ENCODE measurements at places on chromosomes 16 and 17. TPM values are rescaled to one million over a fixed set of nuclear protein-coding genes. Genes with fewer than 3 reads are reported as not detected.
A peak's percentile ranks its signal among the peaks of the same experiment; 100 is the strongest.

DNA sequence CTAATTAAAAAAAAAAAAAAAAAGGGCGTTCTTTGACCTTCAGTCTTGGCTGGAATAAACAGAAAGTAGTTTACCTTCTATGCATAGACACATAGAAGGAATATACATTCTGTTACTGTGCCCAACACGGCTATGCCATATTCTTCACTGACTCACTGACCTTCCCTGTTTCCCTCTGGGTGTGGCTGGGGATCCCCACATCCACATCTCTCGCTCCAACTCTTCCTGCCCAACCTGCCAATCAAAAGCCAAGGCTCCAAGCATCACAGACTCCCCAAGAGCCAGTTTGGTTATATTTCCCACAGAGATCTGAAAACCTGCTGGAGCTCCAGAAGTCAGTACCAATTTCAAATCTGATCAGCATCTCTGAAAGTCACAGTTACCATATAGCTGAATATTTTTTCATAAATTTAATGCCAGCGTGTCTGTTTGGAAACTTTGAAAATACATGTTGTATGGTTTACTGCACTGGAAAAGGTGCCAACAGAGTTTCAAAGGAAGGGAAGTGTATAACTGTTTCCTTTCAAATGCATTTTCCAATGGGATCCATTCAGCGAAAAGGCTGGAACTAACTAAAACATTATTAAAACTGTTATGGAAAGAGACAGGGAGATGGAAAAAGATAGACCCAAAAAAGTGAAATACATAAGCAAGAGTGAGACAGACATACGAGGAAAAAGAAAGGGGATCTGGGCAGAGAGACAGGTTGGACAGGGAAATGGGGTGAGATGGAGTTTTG is 91.8 kb downstream of the SMG6 start:
- DNase-seq, result no peak

DNA sequence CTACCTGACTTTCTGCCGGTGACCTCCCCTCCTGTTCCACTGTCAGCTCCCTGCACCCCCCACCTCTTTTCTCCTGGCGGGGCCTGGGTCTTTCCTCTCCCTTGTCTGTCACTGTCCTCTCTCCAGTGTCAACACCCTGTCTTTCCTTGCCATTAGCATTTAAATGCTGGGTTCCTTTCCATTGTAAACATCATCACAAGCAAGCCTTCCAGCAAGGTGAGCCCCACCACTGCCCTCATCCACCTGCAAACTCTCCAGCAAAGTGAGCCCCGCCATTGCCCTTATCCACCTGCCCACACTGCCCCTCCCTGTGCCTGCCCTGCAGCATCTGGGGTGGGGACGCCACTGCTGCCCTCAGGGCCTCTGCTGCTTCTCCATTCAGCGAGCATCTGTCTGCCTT is 195.0 kb downstream of the ENGASE start:
- peak; percentile 57 for DNase-seq

- peak; percentile 68 for DNase-seq
Measured at GRCh38 chr17:43832976-43833829, at the start of gene MPP3. TSS of gene MPP3 (minus strand) at chr17:43833146. CDS start at chr17:43831906, 1,240 bp downstream.

CIAO2B gene
- 83.0 TPM for total RNA-seq

GRCh38 chr17:58161566-58161965 is 5.2 kb upstream of the OR4D2 start:
- DNase-seq, result no peak

GRCh38 chr17:17183744-17184143 is 22.4 kb downstream of the PLD6 start:
- DNase-seq, result no peak

NUDT21 gene
- 276 TPM for total RNA-seq

GRCh38 chr16:27431773-27432532 is 30.0 kb downstream of the IL21R start:
- DNase-seq, result peak; percentile 15

PPP1R27 gene
- total RNA-seq, result 0.15 TPM

PKD1 gene
- 88.0 TPM for total RNA-seq

GNGT2 gene
- total RNA-seq, result 0.42 TPM

DNA sequence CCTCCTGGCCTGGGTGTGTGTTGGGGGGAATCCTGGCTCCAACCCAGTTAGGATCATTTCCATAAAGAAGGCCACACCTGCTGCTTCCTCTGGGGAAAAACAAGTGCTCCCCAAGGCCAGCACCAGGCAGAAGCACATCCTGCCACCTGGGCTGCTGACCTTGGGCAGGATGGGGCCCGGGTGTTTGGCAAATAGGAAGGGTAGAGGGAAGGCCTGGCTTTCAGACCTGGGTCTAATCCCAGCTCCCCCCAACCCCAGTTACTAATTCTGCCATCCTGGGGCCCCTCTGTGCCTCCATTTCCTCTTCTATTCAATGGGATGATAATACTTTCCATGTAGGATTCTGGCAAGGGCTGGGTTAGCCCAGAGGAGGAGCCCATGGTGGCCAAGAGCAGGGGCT is 3.0 kb upstream of the NLRC5 start:
- no peak for DNase-seq

ABCA5 gene
- total RNA-seq, result 4.0 TPM

- DNase-seq, result no peak
Measured at GRCh38 chr17:16384557-16384956, 3.7 kb downstream of the UBB start.

EEF2K gene
- 19.6 TPM for total RNA-seq

DNA sequence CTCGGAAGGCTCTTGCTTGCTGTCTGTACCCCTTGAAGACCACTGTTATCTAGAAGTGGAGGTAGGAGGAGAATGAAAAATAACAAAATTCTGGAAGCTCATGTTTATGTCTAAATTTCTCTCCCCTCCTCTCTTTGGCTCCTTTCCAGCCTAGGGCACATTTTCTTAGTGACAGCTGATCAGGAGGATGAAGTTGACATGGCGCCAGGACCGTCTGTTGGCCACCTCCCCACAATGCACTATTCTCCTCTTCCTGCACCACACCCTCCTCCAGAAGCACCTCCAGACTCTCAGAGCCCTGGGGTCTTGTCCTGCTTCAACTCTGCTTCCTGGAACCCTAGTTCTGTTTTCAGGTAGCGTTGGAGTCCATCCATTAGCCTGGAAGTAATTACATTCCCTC is 25.5 kb upstream of the SSTR2 start:
- no peak for DNase-seq

GRCh38 chr16:50996166-50996829 is 154.8 kb downstream of the SALL1 start:
- DNase-seq, result peak; percentile 34

- DNase-seq, result no peak
Measured at GRCh38 chr17:4542003-4542725, 13.0 kb downstream of the MYBBP1A start.

RAB37 gene
- total RNA-seq, result 2.5 TPM

- DNase-seq, result peak; percentile 79
Measured at GRCh38 chr17:17749025-17749772, 67.9 kb downstream of the RAI1 start.

C17orf78 gene
- total RNA-seq, result not detected

PYDC1 gene
- 2.1 TPM for total RNA-seq

- DNase-seq, result no peak
Measured at GRCh38 chr17:34406226-34406625, 43.2 kb upstream of the CCL1 start.

- no peak for DNase-seq
Measured at GRCh38 chr17:64084940-64085649, 44.8 kb downstream of the ERN1 start.

ABI3 gene
- total RNA-seq, result 2.4 TPM

DNA sequence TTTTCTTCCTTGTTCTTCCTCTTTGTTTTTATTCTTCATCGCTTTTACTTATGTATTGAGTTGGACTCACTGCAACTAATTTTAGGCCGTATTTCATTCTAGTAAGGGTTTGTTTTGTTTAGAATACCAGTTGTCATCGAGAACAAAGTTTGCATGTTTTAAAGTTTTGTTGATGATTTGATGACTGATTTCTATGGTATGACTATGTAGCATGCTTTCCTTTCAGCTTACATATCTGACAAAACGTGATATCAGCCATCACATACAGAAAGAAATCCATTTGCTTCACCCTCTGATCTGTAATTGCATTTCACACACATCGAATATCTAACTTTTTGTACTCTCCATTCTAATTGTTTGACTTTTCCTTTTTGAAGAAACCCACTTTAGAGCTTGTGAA is 4.0 kb downstream of the PRKCA start:
- DNase-seq, result no peak

DNA sequence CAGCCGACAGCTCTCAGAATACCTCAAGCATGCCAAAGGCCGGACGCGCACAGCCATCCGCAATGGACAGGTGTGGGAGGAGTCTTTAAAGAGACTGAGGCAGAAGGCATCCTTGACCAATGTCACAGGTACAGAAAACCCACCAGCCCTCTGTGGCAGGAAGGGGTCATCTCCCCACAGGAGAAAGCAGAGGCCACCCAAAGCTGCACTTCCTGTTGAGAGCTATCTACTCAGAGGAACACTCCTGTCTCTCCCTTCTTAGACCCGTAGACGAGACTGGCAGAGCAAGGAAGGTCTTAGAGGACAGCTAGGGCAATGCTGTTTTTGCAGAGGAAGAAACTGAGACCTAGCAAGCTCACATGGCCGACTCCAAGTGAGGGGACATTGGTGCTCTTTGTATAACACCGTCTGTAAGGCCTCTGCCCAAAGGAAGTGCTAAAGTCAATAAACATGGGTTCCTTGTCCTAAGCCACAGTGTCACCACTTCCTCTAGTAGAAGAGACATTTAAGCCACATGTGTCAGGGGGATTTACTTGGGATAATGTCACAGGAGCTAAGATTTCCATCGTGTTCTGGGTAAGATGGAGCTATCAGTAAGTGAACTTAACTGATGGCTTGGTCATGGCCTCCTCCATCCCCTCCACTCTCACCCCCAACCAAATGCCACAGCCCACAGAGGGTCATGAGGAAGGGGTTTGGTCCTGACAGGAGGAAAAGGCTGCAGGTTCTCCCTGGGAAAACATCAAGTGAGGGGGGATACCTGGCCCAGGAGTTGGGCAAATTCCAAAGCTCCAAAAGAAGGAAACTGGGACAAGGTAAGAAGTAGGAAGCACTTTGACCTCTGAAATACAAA is 9.4 kb downstream of the LPO start:
- no peak for DNase-seq

DNA sequence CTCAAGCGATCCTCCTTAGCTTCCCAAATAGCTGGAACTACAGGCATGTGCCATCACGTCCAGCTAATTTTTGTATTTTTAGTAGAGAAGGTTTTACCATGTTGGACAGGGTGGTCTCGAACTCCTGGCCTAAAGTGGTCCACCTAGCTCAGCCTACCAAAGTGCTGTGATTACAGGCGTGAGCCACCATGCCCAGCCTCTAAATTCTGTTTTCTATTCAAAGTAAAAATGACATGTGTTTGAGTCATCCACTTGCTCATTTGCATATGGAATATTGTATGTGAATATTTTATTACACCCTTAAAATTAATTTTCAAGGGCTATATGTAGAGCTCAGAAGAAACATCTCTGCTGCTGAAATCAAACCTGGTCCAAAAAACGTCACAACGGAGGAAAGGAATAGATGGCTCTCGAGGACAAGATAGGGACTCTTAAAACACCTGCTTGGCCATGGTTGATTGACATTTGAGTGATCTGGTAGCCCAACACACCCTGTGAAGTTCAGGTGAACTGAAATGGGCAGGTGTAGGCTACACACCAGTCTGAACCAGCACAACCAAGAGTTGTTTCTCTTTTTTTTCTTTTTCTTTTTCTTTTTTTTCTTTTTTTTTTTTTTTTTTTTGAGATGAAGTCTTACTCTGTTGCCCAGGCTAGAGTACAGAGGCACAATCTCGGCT is 51.1 kb downstream of the SF3B3 start:
- DNase-seq, result no peak

PRAC1 gene
- total RNA-seq, result not detected

GRCh38 chr17:32763855-32764439 is 113.0 kb downstream of the MYO1D start:
- DNase-seq, result no peak

- no peak for DNase-seq
Measured at GRCh38 chr16:28087675-28088300, 24.3 kb upstream of the GSG1L start.

GRCh38 chr16:69894676-69895075 is 56.5 kb upstream of the CLEC18A start:
- DNase-seq, result no peak

DNA sequence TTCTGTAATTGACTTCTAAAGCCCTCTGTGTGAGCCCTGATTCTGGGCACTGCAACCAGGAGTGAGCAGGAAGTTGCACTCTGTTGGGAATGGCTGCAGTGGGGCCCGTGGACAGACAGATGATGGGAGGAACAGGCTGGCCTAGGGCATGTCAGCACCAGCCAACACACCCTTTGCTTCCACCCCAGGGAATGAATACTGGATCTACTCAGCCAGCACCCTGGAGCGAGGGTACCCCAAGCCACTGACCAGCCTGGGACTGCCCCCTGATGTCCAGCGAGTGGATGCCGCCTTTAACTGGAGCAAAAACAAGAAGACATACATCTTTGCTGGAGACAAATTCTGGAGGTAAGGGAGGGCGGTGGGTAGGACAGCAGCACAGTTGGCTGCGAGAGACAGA is 10.8 kb upstream of the LPCAT2 start:
- no peak for DNase-seq

MT1G gene
- 23.4 TPM for total RNA-seq

- DNase-seq, result no peak
Measured at GRCh38 chr16:78034530-78034929, 12.2 kb downstream of the CLEC3A start.

GRCh38 chr16:8530752-8531384 is 59.4 kb downstream of the TMEM114 start:
- DNase-seq, result no peak

- DNase-seq, result no peak
Measured at GRCh38 chr16:3458278-3458851, 14.9 kb downstream of the NAA60 start.

CCL22 gene
- total RNA-seq, result not detected

NARF gene
- total RNA-seq, result 129 TPM

DNA sequence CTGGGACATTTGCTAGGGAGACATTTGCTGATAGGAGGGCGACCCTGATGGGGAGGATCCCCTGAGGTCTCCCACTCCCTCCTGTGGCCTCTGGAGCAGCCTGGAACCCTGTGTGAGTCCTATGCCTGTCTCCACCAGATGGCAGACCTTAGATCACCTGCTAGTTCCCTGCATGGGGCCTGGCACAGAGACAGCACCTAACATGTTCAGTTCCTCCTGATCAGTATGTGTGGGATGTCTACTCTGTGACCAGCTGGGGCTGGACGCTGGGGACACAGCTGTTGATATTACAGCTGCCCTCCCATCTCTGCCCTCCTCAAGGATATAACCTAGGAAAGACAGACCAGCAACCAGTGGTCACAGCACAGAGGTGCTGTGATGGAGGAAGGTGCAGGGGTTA is 1.1 kb upstream of the ADCY7 start:
- no peak for DNase-seq

GRCh38 chr17:78946631-78947030 is 21.4 kb upstream of the TIMP2 start:
- DNase-seq, result no peak

CA7 gene
- total RNA-seq, result 0.55 TPM

DNA sequence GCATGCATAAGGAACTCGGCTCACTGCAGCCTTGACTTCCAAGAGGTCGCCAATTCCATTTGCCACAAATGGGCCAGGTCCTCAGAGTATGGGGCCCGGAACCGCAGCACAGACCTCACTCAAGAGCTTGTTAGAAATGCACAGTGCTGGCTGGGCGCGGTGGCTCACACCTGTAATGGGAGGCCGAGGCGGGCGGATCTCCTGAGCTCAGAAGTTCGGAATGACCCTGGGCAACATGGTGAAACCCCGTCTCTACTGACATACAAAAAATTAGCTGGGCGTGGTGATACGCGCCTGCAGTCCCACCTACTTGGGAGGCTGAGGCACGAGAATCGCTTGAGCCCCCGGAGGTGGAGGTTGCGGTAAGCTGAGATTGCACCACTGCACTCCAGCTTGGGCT is 19.6 kb upstream of the N4BP1 start:
- no peak for DNase-seq

SPNS3 gene
- not detected for total RNA-seq

KRT32 gene
- total RNA-seq, result not detected

Measured in H9 (cell line).